ENCODE measurements at places on chromosomes 3 and 15.

- DNase-seq = no peak
These were observed 92.9 kb upstream of the AGBL1 start for GRCh38 chr15:85986741-85987140.

- DNase-seq = no peak
These were observed 452.5 kb downstream of the RAP2B start for GRCh38 chr3:153614563-153614962.

DNA sequence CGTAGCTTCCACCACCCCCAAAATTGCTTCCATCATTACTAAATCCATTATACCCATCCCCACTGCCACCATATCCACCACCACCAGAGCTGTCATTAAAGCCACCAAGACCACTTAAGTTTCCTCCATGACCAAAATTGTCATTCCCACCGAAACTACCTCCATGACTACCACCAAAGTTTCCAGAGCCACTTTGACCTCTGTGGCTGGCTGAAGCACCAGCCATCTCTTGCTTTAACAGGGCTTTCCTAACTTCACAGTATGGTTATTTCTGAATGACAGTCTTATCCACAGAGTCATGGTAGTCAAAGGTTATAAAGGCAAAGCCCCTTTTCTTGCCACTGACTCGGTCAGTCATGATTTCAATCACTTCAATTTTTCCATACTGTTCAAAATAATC lies 24.3 kb upstream of the DENND4A start:
- no peak for DNase-seq

- DNase-seq = no peak
These were observed 39.8 kb downstream of the CCDC33 start for GRCh38 chr15:74275957-74276356.

DNA sequence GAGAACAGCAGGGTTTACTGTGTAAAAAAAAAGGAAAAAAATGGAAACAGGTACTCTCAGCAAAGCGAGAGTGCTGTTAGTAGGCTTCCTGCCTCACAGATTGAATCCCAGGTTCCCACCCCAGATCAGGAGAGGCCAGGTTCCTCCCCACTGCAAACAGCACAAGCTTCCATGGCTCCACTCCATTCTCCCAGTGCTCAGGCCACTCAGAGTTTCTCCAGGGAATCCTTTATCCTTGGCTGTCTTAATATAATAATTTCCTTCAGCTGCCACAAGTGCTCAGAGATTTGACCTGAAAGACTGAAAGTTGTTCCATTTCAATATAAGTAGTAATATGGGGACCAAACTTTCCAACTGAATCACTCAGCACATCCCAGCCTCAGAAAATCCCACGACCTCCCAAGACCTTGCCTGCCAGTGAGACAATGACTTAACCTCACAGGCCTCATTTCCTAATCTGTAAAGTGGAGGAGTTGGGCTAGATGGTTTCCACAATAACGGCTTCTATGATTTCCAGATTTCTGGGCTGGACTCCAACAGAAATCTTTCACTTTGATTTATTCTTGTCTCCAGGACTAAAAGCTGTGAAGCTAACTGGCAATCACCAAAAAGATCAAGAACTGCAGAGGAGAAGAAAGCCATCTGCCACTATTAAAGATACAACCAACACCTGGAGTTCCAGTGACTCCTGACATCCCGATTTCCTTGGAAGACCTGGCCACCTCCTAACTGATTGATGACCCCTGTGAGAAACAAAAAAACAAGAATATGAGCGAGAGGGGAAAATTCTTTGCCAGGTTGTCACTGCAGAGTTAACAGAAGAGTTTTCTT lies 289.5 kb downstream of the NEK10 start:
- DNase-seq = no peak

- no peak for DNase-seq
These were observed 78.3 kb downstream of the ZBTB20 start for GRCh38 chr3:115068799-115069198.
